Stimulated activated CD4-positive, alpha-beta T cell treated with anti-CD3 and anti-CD28 coated beads, Interleukin-1b, Interleukin-23, amount 100 ng/mL, for 1 hour (primary cell): ENCODE measurements at places on chromosomes 11 and 22.

- DNase-seq, result no peak
These were observed 1.2 kb downstream of the CD3D start for GRCh38 chr11:118341261-118341660.

DNA sequence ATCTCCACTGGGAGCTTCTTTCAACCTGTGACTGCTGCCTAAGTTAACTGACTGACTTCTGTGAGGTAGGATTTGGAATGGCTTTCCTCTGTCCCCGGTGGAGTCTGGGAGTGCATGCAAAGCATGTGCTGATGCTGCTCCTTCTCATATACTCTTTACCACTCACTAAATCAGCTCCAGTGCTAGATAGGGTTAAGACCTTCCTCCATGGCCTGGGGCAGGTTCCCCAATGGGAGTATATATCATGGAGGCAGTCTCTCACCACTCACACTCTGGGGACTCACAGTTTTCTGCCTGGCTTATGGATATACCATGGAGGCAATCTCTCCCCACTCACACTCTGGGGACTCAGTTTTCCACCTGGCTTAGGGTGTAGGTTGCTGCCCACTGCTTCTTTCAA is 10.1 kb upstream of the FANCF start:
- no peak for DNase-seq

- DNase-seq, result no peak
These were observed 371 bp downstream of the SMCO4 start for GRCh38 chr11:93542811-93543229.

- no peak for DNase-seq
These were observed 45.7 kb downstream of the SCUBE1 start for GRCh38 chr22:43297270-43298061.

DNA sequence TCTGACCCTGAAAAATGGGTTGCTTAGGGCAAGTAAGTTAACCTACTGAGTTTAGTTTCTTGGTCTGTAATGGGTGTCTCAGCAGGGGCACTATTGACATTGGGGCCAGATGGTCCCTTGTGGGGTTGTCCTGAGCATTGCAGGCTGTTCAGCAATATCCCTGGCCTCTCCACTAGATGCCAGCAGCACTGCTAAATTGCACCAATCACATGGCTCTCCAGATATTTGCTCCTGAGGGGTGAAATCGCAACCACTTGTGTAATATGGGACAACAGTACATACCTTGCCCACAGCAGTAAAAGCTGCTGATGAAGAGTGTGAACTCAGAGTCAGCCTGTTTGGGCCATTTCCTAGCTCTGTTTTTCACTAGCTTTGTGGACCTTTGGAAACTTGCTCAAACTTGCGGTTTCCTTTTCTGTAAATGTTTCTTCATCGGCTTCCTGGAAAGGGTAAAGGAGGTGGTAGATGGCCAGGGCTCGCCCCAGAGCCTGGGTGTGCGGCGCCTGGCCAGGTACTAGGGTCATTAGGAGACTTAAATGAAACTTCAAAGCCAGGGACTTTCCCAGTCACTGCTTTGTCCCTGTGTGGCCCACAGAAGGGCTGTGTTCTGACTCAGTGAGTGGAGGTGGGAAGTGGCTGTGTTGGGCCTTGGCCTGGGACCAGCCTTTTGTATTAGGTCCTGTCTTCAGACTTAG is 13.0 kb downstream of the NCF4 start:
- no peak for DNase-seq

DNA sequence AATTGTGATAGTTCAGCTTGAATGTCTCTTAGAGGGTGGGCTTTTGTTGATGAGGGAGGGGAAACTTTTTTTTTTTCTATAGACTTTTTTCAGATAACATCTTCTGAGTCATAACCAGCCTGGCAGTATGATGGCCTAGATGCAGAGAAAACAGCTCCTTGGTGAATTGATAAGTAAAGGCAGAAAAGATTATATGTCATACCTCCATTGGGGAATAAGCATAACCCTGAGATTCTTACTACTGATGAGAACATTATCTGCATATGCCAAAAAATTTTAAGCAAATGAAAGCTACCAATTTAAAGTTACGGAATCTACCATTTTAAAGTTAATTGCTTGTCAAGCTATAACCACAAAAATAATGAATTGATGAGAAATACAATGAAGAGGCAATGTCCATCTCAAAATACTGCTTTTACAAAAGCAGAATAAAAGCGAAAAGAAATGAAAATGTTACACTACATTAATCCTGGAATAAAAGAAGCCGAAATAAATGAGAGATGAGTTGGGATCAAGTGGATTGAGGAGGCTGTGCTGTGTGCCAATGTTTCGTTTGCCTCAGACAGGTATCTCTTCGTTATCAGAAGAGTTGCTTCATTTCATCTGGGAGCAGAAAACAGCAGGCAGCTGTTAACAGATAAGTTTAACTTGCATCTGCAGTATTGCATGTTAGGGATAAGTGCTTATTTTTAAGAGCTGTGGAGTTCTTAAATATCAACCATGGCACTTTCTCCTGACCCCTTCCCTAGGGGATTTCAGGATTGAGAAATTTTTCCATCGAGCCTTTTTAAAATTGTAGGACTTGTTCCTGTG is 3.9 kb downstream of the MALAT1 start:
- no peak for DNase-seq
